ENCODE measurements at places on chromosomes 2 and 18. TPM values are rescaled to one million over a fixed set of nuclear protein-coding genes. Genes with fewer than 3 reads are reported as not detected.

Gene RAB6C
- total RNA-seq: 0.16 TPM

Gene RTP5
- not detected for total RNA-seq

Gene OBSL1
- 319 TPM for total RNA-seq

DNA sequence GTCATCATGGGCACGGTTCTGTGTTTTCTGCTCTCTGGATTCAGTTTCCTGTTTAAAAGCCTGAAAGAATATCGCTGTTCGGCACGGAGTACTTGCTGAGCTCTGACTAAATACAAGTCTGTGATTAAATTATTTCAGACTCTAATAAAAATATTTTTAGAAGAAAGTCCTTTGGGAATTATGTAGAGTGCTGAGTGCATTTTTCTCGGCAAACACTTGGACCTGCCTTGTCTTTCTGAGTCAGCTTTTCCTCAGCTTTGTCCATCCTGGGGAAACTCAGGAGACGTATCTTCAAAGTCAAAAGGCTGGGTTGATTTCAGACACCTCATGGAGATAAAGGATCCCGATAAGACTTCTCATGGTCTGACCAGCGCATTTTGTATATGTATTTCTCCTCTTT, 45.9 kb downstream of the IL1R2 start:
- DNase-seq: no peak

GRCh38 chr2:15825276-15825980, 114.9 kb upstream of the MYCN start:
- no peak for DNase-seq

- no peak for DNase-seq
These were observed 75.5 kb upstream of the KLF7 start for GRCh38 chr2:207241198-207241597.

DNA sequence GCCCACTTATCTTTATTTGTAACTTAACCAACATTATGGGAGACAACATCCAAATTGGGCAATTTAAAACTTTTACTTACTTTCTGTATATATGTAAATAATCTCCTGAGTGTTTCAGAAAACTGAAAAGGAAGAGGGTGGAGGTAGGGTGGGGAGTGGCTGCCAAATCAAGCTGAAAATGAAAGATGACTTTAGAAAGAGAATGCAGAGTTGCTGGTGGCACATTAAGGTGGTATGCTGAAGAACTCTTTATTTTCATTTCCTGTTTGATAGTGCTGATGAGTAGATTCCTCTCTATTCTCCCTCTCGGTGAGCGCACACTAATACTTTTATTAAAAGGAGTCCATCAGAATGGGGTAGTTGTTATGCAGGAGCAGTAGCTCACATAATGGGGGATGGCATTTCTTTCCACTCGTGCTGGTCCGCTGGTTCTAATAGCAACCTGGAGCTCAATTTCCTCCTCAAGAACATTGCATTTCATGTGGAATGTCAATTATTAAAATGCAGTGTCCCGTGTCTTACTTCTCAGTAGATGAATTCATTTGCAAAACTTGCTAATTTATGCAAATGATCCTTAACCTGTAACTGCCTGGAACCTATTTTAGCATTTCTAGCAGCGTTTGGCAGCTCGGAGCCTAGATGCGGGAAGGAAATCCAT, 466.9 kb upstream of the HNRNPA3 start:
- DNase-seq: no peak

All from mesothelial cell of epicardium (in vitro differentiated cells).